Lung (tissue), 17 donors: ENCODE measurements at places on chromosomes 6 and 20. TPM values are rescaled to one million over a fixed set of nuclear protein-coding genes. Genes with fewer than 3 reads are reported as not detected.

Gene RAMACL
- total RNA-seq: 7.8 TPM

Gene FAXC
- total RNA-seq: 5.9 TPM

Gene GLP1R
- 0.18 TPM for total RNA-seq

Gene HRH3
- total RNA-seq: not detected

Gene HEY2
- total RNA-seq: 5.2 TPM

Gene MTFR2
- 0.65 TPM for total RNA-seq

Gene FHL5
- total RNA-seq: 10.5 TPM

Gene ACTL10
- 3.4 TPM for total RNA-seq

Gene CAP2
- total RNA-seq: 5.7 TPM

Gene PDYN
- not detected for total RNA-seq

Gene ANKEF1
- total RNA-seq: 7.9 TPM

Gene VSTM2L
- 71.6 TPM for total RNA-seq

Gene TBX18
- 1.3 TPM for total RNA-seq

Gene BTNL2
- total RNA-seq: not detected

Gene IRAK1BP1
- 18.9 TPM for total RNA-seq

Gene TAB2
- total RNA-seq: 34.7 TPM

Gene COL9A3
- total RNA-seq: 26.1 TPM

Gene ADGRF1
- total RNA-seq: 14.8 TPM

Gene HLA-C
- total RNA-seq: 125 TPM

Gene HLA-DQA1
- 6.0 TPM for total RNA-seq

Gene MEI4
- total RNA-seq: not detected

Gene TRIM31
- total RNA-seq: not detected

Gene TAGAP
- total RNA-seq: 8.9 TPM
